Myocyte (in vitro differentiated cells): ENCODE measurements at places on chromosomes 3 and 15.
A peak's percentile ranks its signal among the peaks of the same experiment; 100 is the strongest.

GRCh38 chr15:43251871-43252250 is 14.9 kb downstream of the TGM5 start:
- no peak for DNase-seq

- DNase-seq, result no peak
These were observed 466.7 kb downstream of the C3orf38 start for GRCh38 chr3:88616413-88616812.

GRCh38 chr3:13494463-13495350 is 14.6 kb downstream of the HDAC11 start:
- peak; percentile 54 for DNase-seq

DNA sequence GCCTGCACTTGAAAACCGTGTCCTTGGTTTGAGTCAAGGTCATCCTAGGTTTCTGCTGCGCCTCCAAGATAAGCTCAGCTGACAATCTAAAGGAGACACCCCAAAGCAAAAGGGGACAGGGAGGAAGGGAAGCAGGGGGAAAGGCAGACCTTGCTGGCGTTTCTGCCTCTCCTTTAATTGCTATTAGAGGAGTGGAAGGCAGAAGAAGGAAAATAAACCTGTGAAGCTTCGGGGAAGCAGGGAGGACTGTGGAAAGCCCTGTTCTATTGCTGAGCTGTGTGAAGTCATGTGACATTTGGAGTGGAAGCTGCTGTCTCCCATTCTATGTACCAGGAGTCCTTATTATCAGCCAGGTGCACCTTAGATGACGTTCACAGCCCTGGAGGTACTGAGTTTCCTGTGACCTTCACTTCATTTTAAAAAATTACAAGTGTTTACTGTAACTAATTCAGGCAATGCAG is 21.5 kb upstream of the CHD2 start:
- no peak for DNase-seq

GRCh38 chr3:149009732-149010131 is 18.4 kb downstream of the GYG1 start:
- DNase-seq, result no peak

GRCh38 chr3:134302674-134303073 is 52.0 kb upstream of the RYK start:
- no peak for DNase-seq

GRCh38 chr15:28086175-28086703 is 12.9 kb downstream of the OCA2 start:
- DNase-seq, result peak; percentile 68

DNA sequence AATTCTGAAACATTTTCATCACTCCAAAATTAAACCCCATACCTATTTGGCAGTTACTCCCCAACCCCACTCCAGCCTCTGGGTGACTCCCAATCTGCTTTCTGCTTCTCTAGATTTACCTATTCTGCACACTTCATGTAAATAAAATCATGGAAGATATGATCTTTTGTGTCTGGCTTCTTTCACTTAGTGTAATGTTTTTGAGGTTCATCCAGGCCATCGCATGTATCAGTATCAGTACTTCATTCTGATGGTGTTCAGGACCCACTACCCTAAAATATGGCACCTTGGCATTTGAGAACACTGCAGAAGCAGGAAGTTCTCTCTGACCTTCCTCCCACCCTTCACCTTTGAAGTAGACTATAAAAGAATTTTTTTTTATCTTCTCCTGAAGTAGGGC is 78.7 kb upstream of the SLC25A26 start:
- no peak for DNase-seq

GRCh38 chr3:114857299-114857701 is 289.8 kb downstream of the ZBTB20 start:
- no peak for DNase-seq

- DNase-seq, result no peak
These were observed 202.2 kb downstream of the KLF13 start for GRCh38 chr15:31528846-31529245.

DNA sequence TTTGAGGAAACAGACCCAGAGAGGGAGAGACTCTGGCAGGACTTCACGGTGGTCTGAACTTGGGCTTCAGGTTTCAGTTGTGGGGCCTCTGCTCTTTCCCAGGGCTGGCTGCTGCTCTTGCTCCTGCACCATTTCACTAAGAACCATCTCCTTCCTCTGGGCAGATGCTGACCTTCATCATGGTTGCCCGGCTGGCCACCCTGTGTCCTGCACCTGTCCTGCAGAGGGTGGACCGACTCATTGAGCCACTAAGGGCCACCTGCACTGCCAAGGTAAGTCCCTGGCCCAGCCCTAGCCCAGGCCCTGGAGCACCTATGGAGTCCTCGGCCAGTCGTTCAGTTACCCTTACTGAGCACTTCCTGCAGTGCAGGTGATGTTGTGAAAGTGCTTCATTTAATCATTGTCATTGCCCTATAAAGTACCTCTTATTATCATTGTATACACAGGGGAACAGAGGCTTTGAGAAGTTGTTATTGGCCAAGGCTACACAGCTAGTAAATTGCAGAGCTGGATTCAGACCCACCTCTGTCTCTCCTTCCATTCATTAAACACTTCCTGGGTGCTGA is 10.0 kb downstream of the RPL32 start:
- no peak for DNase-seq

- DNase-seq, result peak; percentile 54
These were observed 9.1 kb upstream of the TP63 start for GRCh38 chr3:189621948-189622603.

DNA sequence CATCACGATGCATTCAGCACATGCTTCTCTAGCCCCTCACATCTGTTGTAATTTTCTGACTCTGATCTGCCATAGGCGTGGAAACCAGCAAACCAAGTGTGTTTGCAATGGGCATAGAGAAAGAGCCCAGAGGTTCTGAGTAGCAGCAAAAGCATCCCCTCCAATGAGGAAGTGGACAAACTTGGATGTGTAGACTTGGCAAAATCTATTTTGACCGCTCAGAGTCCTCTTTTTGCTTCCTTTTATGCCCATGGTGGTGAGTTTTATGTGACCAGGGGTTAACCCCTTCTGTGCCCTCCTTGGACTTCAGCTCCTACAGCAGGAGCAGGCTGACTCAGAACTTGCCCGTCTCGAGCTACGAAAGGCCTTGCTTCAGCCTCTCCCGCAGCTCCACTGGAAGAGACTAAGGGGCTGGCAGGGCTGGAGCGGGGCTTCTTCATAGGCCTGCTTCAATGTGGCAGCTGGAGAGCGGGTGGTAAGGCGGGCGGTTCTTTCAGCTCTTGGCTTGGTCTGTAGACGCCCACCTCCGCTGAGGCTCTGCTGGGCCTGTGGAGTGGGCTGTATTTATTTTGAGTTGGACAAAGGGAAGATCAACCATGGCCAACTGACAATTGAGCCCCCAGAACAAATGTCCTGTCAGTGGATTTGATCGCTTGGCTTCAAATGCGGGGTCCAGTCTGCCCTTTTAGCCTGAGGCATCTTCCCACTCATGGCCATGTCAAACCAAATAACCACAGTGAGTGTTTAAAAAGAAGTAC is 6.5 kb upstream of the ETV5 start:
- no peak for DNase-seq

DNA sequence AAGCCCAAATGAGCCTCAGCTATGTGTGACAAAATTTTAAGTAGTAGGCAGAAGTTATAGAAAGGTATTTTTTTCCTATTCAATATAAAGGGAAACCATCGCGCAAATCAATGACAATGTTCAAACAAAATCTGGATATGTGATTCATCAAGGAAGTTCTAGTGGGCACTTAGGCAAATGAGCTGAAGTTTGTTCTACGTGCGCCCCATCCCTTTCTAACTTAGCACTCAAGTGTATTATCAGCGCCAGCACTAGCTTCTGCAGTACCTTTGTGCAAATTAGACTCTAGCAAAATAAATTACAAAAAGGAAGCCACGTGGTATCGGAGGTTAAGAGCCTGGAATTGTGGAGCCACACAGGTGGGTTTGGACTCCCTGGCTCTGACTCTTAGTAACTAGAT is 91.1 kb downstream of the TBL1XR1 start:
- DNase-seq, result no peak

DNA sequence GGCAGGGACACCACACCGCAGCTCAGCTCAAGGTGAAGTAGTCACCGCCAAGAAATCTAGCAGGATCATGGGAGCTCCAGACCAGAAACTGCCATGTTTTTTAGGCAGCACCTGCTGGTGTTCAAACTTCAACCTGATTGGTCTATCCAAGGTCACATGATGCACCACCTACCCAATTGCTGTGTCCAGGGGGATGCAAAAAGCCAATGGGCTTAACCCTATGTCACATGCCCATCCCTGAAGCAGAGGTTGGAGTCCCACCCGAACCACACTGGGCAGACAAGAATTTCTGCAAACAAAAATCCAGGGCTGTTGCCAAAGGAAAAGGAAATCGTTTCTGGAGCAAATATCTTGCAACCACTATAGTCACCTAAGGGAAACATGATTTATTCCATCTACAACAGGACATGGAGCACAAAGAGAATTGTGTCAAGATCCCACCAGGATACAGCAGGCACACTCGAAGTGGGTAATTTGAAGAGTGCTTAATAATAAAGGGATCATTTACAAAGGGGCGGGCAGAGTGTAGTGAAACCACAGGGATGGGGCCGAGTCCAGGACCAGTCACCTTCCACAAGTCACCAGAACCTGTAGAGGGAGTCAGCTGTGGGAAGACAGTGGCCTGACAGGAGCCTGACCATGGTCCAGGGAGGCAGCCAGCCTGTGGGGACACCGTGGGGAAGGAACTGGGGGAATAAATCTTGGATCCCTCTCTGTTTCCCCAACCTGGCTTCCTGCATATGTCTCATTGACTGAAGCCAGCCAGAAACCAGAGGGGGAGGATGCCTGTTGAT is 34.2 kb upstream of the TSEN2 start:
- DNase-seq, result no peak

GRCh38 chr15:57692709-57693108 is 13.8 kb upstream of the POLR2M start:
- DNase-seq, result no peak

DNA sequence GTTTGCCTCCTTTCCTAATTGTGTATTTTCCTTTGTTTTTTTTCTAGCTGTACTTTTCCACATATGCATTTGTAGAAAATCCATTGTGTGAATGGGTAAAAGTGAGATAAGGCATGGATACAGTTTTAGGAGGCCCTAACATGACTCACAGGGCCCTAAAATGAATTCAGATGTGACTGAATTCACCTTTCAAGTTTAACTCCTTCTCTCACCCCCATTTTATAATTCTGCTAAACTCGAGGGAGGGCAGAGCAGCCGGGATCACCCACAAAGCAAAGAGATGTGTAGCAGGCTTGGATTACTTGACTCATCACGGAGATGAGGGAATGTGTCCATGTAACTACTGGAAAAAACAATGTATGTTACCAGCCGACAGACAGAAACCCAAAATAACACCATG is 59.9 kb downstream of the FOXP1 start:
- DNase-seq, result no peak

GRCh38 chr3:81909796-81910195 is 148.4 kb upstream of the GBE1 start:
- DNase-seq, result peak; percentile 3

DNA sequence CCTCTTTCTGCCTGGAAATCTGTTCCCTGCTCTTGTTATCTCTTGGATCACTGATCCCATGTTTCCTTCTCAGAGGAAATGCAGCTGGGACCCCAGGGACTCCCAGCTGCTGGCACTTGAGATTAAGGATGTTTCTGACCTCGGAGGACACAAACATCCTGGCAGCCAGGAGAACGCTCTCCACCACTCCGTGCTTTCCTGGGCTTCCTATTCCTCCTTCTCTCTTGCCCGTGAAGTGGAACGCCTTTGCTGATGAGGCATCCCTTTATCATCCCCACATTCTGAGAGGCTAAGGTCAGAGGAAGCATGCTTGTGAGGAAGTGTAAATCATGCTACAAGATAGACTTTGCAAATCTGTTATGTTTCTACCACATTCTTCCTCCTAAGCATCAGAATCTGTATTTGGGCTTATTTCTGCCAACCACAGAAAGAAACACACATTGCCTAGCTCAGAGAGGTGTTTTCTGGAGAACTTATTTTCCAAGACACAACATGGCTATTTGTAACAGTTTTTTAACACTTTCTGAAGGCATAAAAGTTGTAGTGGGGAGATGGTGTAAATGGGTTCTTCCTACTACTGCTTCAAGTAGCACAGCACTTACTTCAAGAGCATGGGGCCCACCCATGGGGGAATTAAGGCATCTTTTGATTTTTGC is 25.6 kb upstream of the LDHAL6B start:
- DNase-seq, result peak; percentile 39

GRCh38 chr3:43094851-43095250 is 11.0 kb downstream of the POMGNT2 start:
- DNase-seq, result peak; percentile 39

DNA sequence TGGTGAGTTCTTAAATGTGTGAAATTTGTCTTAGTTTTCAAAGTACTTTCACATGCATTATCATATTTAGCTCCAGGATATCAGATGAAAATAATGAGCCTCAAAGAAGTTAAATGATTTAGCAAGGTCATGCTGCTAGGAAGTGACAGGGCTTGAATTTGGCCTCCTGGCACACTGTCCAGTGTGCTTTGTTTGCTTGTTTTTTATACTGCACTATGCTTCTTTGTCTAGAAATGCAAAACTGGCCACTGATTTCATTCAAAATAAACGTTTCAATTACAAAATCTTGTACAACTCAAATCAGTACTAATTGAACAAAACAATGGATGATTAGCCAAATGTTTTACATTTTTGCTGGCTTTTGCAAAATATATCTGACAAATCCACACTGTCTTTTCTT is 583.3 kb upstream of the CBLB start:
- no peak for DNase-seq

- peak; percentile 40 for DNase-seq
These were observed 542 bp upstream of the UBAP1L start for GRCh38 chr15:65115542-65115941.

- DNase-seq, result no peak
These were observed 78.7 kb upstream of the TGFBR2 start for GRCh38 chr3:30527720-30528119.

DNA sequence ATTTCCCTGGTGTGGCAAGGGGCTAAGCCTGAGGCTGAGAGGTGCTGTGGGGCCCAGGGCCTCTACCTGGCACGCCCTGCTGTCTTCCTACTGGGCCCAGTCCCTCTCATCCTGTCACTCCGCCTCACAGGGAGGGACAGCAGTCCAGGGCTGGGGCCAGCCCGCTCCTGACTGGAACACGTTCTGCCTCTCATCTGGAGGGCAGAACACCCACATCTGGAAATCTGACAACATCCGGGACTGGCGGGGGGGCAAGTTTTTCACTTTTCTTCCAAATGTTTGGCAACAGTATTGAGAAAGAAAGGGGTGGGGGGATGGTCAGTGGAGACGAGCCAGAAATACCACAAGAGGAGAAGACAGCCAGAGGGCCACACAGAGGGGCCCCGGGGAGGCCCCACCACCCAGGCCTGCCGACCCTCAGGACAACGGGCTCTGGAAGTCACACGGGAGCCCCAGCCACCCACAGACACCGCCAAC is 1.8 kb upstream of the MYL3 start:
- DNase-seq, result no peak

GRCh38 chr3:188407158-188407880 is 253.4 kb downstream of the LPP start:
- DNase-seq, result no peak

- peak; percentile 24 for DNase-seq
These were observed 49.4 kb downstream of the DPH6 start for GRCh38 chr15:35496585-35496984.
